ENCODE measurements at places on chromosomes 11 and 22.

GRCh38 chr11:15346907-15347306 is 232.2 kb downstream of the INSC start:
- no peak for DNase-seq

DNA sequence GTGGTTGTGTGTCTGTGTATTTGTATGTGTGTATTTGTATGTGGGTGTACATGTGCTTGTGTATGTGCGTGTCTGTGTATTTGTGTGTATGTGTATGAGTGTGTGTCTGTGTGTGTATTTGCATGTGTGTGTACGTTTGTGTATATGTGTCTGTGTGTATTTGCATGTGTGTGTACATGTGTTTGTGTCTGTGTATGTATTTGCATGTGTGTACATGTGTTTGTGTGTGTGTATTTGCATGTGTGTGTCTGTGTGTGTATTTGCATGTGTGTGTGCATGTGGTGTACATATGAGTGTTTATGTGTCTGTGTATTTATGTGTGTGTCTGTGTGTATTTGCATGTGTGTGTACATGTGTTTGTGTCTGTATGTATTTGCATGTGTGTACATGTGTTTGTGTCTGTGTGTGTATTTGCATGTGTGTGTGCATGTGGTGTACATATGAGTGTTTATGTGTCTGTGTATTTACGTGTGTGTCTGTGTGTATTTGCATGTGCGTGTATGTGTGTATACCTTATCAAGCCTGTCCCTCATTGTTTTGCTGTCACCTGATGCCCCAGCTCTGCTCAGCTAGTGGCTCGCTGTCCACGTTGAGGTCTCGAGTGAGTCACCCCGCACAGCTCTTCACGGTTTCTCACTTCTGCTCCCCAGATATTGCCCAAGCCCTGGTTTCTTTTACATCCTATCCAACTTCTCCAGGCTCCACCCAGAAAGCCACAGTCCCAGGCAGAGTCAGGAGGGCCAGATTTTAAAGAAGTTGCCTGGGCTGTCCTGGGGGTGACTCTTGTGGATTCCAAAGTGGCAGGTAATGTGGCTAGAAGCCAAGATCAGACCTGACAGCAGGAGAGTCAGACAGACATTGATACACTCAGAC is 15.2 kb downstream of the MB start:
- DNase-seq = no peak

DNA sequence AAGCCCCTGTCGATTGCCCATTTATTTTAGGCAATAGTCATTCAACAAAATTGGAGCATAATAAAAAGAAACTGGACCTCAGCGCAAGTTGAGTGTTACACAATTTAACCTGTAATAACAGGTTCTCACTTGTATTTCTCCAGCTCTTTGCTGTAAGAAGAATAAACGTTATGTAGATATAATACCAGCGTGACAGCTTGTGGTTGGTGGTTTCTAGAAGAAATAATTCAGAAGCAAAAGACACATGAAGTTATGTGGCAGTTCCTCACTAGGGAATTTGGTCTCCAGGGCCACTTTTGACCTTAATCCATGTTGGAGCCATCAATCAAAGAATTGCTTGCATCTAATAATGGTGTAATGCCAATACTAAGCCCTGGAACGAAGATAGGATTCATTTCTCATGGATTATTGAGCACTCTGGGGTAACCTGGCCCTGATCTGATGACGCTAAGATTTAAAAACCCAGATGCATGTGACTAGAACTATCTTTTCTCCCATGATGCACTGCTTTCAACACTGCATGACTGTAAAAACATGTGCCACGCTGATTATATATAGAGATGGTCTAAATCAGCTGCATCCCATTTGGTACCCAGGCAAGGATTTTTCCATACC is 129.7 kb upstream of the LDLRAD3 start:
- DNase-seq = no peak

GRCh38 chr22:50476868-50477267 is 2.0 kb upstream of the SBF1 start:
- peak; percentile 89 for DNase-seq

DNA sequence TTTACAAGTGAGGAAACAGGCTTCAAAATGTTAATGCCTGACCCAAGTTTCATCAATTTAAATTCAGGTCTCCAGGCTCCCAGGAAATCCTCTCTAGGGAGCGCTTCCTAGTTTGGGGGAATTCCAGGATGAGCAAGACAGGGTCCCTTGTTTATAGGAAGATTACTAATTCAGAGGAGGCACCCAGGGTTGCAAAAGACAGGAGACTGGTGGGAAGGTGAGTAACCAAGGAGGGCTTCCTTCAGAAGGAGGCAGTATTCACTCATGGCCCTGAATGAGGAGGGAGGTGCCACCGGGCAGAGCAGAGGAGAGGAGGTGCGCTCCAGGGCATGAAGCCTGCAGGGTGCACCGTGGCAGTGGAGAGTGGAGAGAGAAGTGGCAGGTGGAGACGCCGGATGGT is 1.6 kb downstream of the TMEM132A start:
- DNase-seq = no peak

- no peak for DNase-seq
Measured at GRCh38 chr11:112498701-112499100, 238.0 kb upstream of the PLET1 start.

DNA sequence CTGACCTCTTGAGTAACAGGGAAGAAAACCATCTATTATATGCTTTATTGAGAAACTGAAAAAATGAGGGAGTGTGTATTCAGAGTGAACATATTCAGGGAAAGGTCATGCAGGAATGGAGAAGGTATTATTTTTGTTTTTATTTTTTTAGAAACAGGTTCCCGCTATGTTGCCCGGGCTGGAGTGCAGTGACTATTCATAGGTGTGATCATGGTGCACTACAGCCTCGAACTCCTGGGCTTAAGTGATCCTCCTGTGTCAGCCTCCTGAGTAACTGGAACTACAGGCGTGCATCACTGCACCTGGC is 8.7 kb upstream of the RCE1 start:
- no peak for DNase-seq

GRCh38 chr11:121567995-121568394 is 115.2 kb upstream of the SORL1-AS1 start:
- no peak for DNase-seq

DNA sequence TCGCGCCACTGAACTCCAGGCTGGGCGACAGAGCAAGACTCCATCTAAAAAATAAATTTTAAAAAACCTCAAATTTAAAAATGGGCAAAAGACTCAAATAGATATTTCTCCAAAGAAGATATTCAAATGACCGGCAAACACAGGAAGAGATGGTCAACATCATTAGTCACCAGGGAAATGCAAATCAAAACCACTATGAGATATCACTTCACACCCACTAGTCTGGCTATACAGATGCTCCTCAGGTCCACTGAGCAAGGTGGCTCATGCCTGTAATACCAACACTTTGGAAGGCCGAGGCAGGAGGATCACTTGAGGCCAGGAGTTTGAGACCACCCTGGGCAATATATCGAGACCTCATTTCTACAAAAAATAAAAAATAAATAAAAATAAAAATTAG is 43.3 kb upstream of the SLC35C1 start:
- no peak for DNase-seq

GRCh38 chr11:45650166-45651095 is 15.0 kb downstream of the CHST1 start:
- no peak for DNase-seq

DNA sequence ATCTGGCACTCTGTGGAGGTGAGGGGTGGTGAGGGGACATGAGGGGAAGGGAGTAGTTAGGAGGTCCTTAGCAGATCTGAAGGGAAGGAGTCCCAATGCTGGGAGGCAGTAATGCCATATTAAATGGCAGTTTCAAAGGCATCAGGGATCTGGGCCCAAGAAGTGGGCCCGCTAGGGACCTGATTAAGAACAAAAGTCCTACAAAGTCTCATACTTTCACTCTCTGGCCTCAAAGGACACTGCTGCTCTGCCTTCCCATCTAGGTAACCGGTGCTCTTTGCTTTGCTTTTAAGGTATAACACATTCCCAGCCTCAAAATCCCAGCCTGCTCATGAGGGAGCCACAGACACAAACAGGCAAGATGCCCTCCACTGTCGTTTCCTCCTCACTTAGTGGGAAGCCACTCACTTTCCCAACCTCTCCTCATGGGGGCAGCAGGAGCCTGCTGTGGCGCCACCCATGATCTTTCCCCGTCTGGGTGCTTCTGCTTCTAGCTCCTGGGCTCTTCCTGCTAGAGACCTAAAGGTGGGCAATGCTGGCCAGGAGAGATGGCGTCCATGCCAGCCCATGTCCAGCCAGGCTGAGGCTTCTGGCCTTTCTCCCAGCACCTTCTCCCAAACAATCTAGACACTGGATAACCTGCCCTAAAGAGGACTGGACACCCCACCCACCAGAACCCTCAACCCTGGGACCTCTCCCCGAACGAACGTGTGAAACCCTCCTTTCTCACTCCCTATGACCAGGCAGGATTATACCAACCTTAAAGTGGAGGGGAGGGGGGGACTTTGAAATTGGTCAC is 68.3 kb downstream of the PLEKHA7 start:
- peak; percentile 65 for DNase-seq

DNA sequence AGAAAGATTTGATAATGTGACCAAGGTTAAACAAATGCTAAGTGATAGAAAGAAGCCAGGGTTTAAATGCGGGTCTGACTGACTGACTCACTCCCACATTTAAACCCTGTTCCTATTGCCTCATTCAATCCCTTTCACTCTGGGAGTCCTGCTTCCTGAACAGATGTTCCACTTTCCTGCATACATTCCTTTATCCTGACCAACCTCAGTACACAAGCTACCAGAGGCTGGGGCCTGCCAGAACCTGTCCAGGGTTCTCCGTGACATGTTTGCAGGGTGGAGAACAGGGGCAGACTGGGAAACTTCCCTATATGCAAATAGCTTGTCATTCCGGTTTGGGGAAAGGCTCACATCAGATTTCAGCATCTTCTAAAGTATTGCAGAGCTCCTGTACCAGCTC is 3.0 kb upstream of the ANKK1 start:
- DNase-seq = no peak

GRCh38 chr11:43418197-43418596 is 59.5 kb downstream of the TTC17 start:
- DNase-seq = no peak

DNA sequence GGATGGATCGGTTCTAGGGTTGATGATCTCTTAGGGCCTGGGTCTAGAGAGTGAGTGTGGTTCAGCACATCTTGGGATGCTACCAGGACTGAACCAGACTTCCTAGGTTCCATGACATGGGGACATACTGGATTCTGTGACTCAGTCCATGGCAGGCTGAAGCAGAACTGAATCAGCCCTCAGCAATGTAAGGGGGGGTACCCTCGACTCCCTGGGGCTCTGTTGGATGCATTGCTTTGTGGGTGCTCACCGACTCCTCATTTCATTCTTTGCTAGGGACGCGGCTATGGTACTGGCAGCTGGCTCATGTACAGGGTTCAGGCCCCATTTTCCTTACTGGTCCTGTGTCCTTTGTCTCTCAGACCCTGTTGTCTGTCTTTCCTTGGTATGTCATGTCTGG is 733 bp upstream of the GRAMD1B start:
- DNase-seq = no peak

GRCh38 chr11:57251491-57252104 is 14.5 kb upstream of the APLNR start:
- DNase-seq = no peak

DNA sequence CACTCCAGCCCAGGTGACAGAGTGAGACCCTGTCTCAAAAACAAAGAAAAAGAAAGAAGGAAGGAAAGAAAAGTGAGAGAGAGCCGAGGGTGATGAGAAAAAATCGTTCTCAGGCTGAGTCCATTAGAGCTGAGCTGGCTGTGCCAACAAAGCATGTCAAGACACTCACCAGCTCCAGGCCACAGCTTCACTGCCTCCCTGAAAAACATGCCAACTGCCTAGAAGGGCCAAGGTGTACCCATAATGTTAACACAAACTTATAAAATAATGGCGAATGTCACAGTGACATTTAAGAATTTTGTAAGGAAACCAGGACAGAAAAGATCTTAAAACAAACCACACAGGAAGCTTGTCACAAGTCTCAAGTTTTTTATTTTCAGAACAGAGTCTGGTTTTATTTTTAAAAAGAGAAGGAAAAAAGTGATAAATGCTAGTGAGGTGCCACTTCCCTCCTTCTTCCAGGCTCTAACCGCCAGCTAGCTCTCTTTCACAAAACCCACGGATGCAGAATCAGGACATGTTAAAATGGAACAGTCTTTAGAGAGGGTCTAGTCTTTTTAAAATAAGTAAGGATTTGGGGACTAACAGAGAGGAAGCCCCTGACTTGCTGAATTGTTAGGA is 5.1 kb downstream of the TMEM121B start:
- no peak for DNase-seq

GRCh38 chr22:17980638-17981051 is 43.7 kb downstream of the MICAL3 start:
- no peak for DNase-seq

DNA sequence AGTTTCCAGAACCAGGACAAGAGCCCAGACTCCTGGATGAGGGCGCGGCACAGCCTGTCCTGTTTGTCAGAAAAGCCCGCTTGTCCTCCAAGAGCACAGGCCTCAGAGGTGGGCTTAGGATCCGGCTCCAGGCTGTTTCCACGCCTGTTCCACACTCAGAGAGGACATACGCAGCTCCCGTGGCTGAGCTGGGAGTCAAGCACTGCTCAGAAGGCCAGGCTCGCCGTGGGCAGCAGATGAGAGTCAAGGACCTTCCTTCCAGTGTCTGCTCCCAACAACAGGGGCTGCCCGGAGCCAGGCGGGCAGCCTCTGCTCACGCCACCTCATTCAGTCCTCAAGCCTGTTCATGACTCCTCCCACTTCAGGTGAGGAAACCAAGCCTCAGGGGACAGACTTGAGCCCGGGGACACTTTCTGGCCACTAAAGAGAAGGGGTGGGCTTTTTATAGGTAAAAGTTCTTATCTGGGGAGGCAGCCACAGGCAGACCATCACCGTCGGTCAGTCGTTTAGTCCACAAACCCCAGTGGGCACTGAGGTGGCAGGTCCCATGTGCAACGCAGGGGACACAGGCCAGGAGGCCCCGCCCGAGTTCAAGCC is 3.8 kb downstream of the CYB5R3 start:
- DNase-seq = no peak

DNA sequence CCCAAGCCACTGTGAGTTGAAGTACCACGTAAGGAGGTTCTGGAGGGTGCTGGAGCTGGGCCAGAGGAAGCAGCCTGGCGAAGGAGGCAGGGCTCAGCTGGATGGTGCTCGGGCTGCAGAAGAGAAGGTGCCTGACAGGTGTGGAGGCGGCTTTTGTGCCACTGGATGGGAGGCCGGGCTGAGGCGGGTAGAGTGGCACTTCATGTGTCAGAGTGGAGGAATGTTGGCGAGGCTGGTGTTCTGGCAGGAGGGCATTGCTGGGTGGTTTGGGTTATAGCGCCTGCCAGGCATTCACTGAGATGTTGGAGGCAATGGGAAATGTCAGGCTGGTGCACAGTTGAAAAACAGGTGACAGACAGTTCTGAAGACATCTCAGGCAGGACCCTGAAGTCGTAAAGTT is 24.2 kb downstream of the UBE2L3 start:
- no peak for DNase-seq
